ENCODE measurements at places on chromosomes 2 and 18. TPM values are rescaled to one million over a fixed set of nuclear protein-coding genes. Genes with fewer than 3 reads are reported as not detected.

The PPM1B gene
- 28.6 TPM for total RNA-seq

GRCh38 chr2:180742801-180743200 is 237.6 kb upstream of the UBE2E3 start:
- no peaks in the 10 kb centered on the region for H3K36me3 ChIP-seq
- H3K4me1 ChIP-seq, result no peaks in the 10 kb centered on the region
- no peak overlapping the region for H3K4me3 ChIP-seq
- no peaks in the 10 kb centered on the region for H3K27me3 ChIP-seq

- peak; percentile 16 for DNase-seq
- H3K27me3 ChIP-seq, result no peaks in the 10 kb centered on the region
- peaks cover 33% of the 10 kb centered on the region for H3K4me1 ChIP-seq
- H3K36me3 ChIP-seq, result peaks cover 26% of the 10 kb centered on the region
These were observed 1.1 kb downstream of the RNF103 start for GRCh38 chr2:86622519-86623042.

- H3K4me3 ChIP-seq, result no peak overlapping the region
- no peaks in the 10 kb centered on the region for H3K27me3 ChIP-seq
- H3K27ac ChIP-seq, result no peak overlapping the region
- no peaks in the 10 kb centered on the region for H3K4me1 ChIP-seq
These were observed 158.5 kb downstream of the INSIG2 start for GRCh38 chr2:118246726-118247125.

The CEP68 gene
- total RNA-seq, result 23.3 TPM

The IL37 gene
- not detected for total RNA-seq

- peak overlapping the region; percentile 99 for H3K27ac ChIP-seq
- H3K4me1 ChIP-seq, result peaks cover 28% of the 10 kb centered on the region
- H3K27me3 ChIP-seq, result no peaks in the 10 kb centered on the region
- H3K4me3 ChIP-seq, result peak overlapping the region; percentile 66
These were observed 806 bp downstream of the ZNF407 start for GRCh38 chr18:74598350-74599001.

- H3K4me3 ChIP-seq, result no peak overlapping the region
- H3K27ac ChIP-seq, result no peak overlapping the region
- no peak for DNase-seq
- H3K36me3 ChIP-seq, result no peaks in the 10 kb centered on the region
- H3K4me1 ChIP-seq, result no peaks in the 10 kb centered on the region
These were observed 226.1 kb downstream of the ANKRD30B start for GRCh38 chr18:14974088-14974487.

The CRIM1 gene
- total RNA-seq, result 89.9 TPM

- DNase-seq, result no peak
- H3K27me3 ChIP-seq, result no peaks in the 10 kb centered on the region
- no peaks in the 10 kb centered on the region for H3K36me3 ChIP-seq
- H3K27ac ChIP-seq, result no peak overlapping the region
- no peaks in the 10 kb centered on the region for H3K4me1 ChIP-seq
These were observed 131.2 kb upstream of the SOX11 start for GRCh38 chr2:5561006-5561405.

GRCh38 chr18:78939105-78939504 is 40.5 kb upstream of the SALL3 start:
- H3K4me1 ChIP-seq, result no peaks in the 10 kb centered on the region
- no peak overlapping the region for H3K4me3 ChIP-seq
- DNase-seq, result no peak
- H3K27ac ChIP-seq, result no peak overlapping the region
- H3K27me3 ChIP-seq, result no peaks in the 10 kb centered on the region
- no peaks in the 10 kb centered on the region for H3K36me3 ChIP-seq

DNA sequence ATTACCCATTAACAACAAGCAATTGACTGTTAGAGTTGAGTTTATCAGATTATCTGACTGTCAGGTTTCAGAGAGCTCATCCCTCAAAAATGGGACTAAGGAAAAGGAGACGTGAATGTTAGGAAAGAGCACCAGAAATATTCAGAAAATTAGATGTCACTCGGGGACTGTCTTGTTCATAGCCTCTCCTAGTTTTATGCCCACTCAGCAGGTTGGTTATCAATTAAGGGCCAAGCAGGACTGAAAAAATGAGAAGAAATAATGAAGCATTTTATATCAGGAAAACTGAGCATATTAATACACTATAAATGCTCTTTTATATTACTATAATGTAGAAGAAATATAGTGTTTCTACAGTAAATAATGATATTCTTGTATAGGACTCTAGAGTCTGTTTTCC is 188.1 kb upstream of the NRXN1 start:
- no peak overlapping the region for H3K27ac ChIP-seq
- DNase-seq, result no peak
- H3K36me3 ChIP-seq, result no peaks in the 10 kb centered on the region
- no peak overlapping the region for H3K4me3 ChIP-seq
- no peaks in the 10 kb centered on the region for H3K27me3 ChIP-seq
- H3K4me1 ChIP-seq, result no peaks in the 10 kb centered on the region

The PARD6G gene
- 3.7 TPM for total RNA-seq

The MC5R gene
- total RNA-seq, result not detected

The SERPINB11 gene
- total RNA-seq, result not detected

The CRYGC gene
- not detected for total RNA-seq

The AGXT gene
- total RNA-seq, result not detected

GRCh38 chr2:56449002-56449431 is 265.2 kb downstream of the CCDC85A start:
- no peak overlapping the region for H3K4me3 ChIP-seq
- no peak overlapping the region for H3K27ac ChIP-seq
- no peaks in the 10 kb centered on the region for H3K4me1 ChIP-seq
- H3K27me3 ChIP-seq, result no peaks in the 10 kb centered on the region
- H3K36me3 ChIP-seq, result no peaks in the 10 kb centered on the region

- no peak for DNase-seq
- H3K4me1 ChIP-seq, result no peaks in the 10 kb centered on the region
- no peaks in the 10 kb centered on the region for H3K27me3 ChIP-seq
- no peak overlapping the region for H3K4me3 ChIP-seq
These were observed 462.5 kb upstream of the HS6ST1 start for GRCh38 chr2:128781166-128781565.

GRCh38 chr18:37578182-37578678 is 12.6 kb upstream of the CELF4 start:
- no peaks in the 10 kb centered on the region for H3K36me3 ChIP-seq
- H3K4me3 ChIP-seq, result no peak overlapping the region
- peaks cover 30% of the 10 kb centered on the region for H3K4me1 ChIP-seq
- no peak for DNase-seq
- H3K27ac ChIP-seq, result no peak overlapping the region

The FOXI3 gene
- not detected for total RNA-seq

DNA sequence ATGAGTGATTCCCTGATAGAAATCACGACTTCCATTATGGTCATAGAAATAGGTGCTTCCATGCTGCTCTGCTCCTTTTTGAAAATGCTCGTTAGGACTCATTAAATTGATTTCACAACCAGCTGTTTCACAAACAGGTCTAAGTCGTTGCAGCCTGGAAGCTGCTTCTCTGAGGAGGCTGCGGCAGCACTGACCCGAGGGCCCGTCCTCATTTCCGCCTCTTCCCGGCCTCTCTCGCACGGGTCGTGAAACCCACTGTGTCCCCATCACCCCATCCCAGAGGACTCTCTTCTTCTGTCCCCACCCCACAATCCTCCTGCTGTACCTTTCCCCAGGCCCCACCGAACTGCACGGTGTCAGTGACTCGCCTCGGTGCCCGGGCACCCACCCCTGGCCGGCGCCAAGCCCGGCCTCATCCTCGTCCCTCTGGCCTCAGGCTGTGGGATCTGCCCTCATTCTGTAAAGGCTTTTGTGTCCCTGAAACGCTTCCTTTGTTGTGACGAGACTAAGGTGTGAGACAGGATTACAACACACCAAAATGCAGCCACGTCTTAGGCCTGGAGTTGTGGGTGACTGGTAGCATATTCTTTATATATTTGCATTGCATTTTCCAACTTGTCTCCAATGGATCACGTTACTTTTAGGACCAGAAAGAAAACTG is 112.7 kb upstream of the CTDP1 start:
- DNase-seq, result peak; percentile 15
- H3K36me3 ChIP-seq, result no peaks in the 10 kb centered on the region
- H3K4me1 ChIP-seq, result peaks cover 8% of the 10 kb centered on the region
- no peaks in the 10 kb centered on the region for H3K27me3 ChIP-seq
- no peak overlapping the region for H3K27ac ChIP-seq

GRCh38 chr2:170740660-170741059 is 25.5 kb downstream of the SP5 start:
- no peaks in the 10 kb centered on the region for H3K4me1 ChIP-seq
- no peak overlapping the region for H3K4me3 ChIP-seq
- no peak for DNase-seq
- no peak overlapping the region for H3K27ac ChIP-seq

GRCh38 chr2:240502059-240502429 is 55.7 kb downstream of the ANKMY1 start:
- no peak overlapping the region for H3K4me3 ChIP-seq
- no peaks in the 10 kb centered on the region for H3K4me1 ChIP-seq
- no peak for DNase-seq

GRCh38 chr2:240557808-240558207 is at the start of gene ANKMY1:
TSS of gene ANKMY1 (minus strand) at chr2:240557988. CDS start at chr2:240557335, 653 bp downstream.
- peak within 1 kb of the TSS; percentile 50 for H3K4me3 ChIP-seq

- H3K27me3 ChIP-seq, result no peaks in the 10 kb centered on the region
- H3K4me1 ChIP-seq, result peaks cover 2% of the 10 kb centered on the region
- H3K27ac ChIP-seq, result no peak overlapping the region
- no peak overlapping the region for H3K4me3 ChIP-seq
These were observed 94.8 kb downstream of the MTA3 start for GRCh38 chr2:42663106-42663780.

Measured in heart left ventricle (tissue), 16 donors.